Stimulated activated CD4-positive, alpha-beta T cell treated with anti-CD3 and anti-CD28 coated beads, Interleukin-12 subunit alpha, Interleukin-12 subunit beta, amount 100 ng/mL, for 4 hours (primary cell): ENCODE measurements at places on chromosomes 11 and 22.

GRCh38 chr11:65500387-65501185, 1.7 kb downstream of the MALAT1 start:
- peak; percentile 46 for DNase-seq

GRCh38 chr11:65575568-65576231, at the start of gene EHBP1L1:
Gene EHBP1L1, plus strand, starts transcription at chr11:65576053. Its CDS starts 250 bp downstream, at chr11:65576303.
- DNase-seq = peak; percentile 71

GRCh38 chr11:68524681-68525080, 64.1 kb downstream of the PPP6R3 start:
- DNase-seq = no peak

DNA sequence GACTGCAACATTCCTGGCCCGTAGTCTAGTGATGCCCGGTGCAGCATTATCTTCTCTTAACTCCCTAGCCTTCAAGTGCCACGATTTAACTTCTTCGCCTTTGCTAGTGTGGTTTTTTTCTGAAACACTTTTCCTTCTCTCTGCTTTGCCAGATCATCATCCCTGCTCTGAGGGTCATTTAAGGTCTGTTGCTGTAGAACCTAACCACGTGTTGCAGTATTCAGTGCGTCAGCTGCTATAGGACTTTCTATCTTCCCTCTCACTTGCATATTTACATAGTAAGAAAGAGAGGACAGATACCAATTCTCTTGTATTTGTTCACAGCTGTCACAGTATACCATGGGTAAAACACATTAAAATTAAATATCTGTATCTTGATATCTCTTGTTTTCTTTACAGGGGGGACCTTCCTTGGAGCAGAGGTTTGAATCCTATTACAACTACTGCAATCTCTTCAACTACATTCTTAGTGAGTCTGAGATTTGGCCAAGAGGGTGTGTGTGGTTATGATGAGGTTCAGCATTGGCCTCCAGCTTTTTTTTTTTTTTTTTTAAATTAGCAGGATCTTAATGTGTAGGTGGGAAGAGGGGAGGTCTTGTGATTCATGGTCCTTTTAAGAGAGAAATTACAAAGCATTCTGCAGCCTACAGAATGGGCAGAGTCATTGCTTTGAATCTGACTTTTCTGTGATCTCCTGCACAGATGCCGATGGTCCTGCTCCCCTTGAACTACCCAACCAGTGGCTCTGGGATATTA, 13.5 kb downstream of the EIF3L start:
- no peak for DNase-seq

GRCh38 chr11:8190431-8190830, 21.6 kb upstream of the RIC3 start:
- DNase-seq = no peak

DNA sequence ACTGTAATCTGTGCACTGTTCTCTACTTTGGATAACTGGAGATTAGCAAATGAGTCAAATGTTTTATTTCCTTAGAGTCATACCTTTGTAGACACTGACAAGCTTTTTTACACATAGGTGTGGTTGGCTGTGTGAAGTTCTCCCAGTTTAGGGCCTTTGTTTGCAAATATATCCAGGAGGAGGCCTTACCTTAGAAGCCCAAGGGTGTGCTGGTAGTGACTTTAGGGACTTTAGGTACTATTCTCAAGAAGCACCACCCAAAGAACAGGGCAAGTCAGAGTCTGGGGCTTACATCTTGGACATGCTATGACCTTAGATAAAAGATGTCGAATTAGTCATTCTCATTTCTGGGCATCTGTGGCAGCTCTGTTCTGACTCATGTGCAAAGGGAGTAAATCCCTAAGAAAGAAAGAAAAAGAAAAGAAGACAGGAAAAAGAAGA, 4.8 kb upstream of the FAR1 start:
- no peak for DNase-seq

DNA sequence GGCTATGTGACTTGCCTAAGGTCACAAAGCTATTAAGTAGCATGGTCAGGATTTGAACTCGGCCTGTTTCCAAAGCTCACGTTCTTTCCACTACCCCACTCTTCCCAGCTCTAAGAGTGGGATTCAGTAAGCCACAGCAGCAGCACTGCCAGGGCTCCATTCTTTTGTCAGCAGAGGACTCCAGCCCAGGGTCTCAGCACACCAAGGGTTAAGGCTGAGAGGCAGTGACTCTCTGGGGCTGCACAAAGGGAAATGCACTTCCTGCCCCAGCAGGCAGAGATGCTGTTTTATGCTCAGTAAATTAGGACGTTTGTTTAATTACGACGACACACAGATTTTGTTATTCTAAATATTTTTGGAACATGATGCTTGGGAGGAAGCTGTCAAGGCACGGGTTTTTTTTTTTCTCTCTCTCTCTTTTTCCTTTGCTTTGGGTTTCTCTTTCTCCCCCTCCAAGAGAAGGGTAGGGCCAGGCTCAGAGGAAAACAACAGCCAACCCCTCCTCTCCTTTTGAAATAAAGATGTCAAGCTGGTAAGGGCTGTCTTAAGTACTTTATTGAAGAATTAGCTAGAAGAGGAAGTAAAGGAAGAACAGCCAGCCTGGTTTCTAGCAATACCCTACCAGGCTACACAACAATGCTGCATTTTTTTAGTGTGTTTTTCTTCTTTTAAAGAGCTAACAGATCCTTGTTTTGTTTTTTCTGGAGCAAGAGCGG, 2.8 kb downstream of the MYH9 start:
- peak; percentile 29 for DNase-seq

DNA sequence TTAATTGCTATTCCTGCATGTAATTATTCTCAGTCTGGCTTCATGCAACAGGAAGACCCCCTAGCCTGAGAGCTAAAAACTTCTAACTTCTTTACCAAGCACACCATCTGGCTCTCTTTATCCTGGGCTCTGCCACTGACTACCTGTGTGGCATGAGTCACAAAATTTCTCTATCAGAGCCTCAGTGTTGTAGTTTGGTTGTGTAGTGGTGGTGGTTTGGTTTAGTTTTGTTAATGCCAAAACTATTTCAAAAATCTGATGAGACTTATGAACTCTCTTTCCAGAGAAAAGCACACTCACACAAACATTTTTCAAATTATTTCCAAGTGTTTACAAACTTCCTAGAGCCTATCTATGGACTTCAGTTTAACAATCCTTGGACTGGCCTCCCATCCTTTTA, 7.5 kb upstream of the IL17RA start:
- DNase-seq = no peak

DNA sequence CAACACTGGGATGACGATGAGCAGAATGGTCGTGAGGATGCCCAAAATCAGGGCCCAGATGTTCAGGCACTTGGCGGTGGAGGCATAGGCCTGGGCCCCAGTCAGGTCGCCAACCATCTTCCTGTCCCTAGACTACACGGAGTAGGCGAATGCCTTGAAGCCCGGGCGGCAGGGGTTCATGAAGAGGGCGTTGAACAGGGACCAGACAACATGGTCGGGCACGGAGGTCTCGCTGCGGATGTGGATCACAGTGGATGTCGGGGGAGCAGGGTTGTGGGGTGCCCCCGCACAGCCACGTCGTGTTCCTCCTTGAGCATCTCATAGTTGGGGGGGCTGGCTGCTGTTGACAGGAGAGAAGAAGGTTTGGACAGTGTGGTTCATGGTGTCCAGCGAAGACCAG, 9.5 kb downstream of the MYEOV start:
- no peak for DNase-seq

DNA sequence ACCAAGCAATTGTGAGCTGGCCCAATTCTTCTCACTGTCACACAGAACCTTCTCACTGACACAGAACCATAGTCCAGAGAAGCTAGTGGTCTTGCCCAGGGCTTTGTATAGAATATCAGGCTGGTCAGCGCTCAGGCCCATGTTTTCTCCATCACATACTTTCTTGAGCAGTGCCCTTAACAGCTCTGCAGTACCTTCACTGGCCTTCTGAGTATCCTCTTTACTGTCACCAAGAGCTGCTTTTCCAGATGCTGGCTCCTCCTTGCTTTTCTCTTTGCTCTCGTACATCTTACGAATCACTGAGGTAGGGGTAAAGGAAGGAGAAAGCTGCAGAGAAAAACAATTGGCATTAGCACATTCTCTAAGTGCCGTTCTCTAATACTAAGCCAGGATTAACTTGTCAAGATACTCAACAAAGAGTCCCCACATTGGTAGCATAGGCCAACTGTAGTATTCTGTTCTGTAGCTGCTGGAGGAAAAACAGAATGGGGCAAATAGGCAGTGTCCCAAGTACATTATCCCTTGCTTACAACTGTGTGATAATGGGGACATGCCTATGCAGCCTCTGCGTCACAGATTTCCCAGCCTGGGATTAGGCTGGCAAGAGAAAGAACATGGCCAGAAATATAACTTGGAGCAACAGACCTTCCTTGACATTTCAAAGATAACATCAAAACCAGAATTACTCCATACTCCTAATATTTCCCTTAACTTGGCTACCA, 43.5 kb downstream of the DRG1 start:
- no peak for DNase-seq

GRCh38 chr11:34929794-34930763, 13.7 kb downstream of the PDHX start:
- DNase-seq = no peak

DNA sequence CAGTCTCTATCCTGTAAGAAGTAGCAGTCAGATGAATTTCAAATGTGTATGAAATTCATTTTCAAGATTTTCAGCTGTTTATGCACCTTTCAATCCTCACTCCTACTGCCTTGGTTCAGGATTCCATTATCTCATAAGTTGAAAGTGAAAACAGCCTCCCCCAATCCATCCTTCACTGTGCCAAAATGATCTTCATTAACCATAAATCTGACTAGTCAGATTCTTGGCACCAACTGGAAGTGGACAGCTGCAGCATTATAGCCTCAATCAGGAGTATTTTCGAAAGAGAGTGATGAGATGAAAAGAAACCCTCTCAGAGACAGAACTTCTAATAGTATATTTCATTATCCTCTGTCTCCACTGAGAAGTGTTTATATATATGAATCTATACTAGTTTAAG, 365.3 kb upstream of the PDGFD start:
- DNase-seq = no peak

- DNase-seq = peak; percentile 18
Measured at GRCh38 chr11:67053896-67054329, 2.7 kb upstream of the RHOD start.

GRCh38 chr11:20544603-20545237, 54.7 kb upstream of the SLC6A5 start:
- no peak for DNase-seq

- DNase-seq = no peak
Measured at GRCh38 chr11:83695046-83695445, 408.9 kb upstream of the CCDC90B start.

- DNase-seq = no peak
Measured at GRCh38 chr11:2489083-2489482, 44.3 kb downstream of the KCNQ1 start.

- DNase-seq = no peak
Measured at GRCh38 chr22:20758688-20759087, 15.2 kb upstream of the SERPIND1 start.

DNA sequence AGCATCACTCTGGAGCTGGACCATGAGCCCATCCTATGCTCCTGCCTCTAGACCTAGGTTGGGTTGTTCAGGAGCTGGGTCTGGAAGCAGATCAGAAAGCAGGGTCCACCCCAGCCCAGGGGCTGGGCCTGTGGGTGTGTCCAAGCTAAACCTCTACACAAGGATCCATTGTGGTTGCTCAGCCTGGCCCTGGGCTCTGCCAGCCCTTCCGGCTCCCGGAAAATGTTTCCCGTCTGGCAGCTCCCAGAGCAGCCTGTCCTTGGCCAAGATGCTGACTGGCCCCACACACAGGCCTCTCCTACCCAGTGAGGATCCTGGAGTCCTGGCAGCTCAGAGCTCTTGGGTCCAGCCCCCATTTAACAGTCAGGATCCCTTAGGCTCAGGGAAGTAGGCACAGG, 35.3 kb upstream of the FCHSD2 start:
- no peak for DNase-seq

GRCh38 chr22:20863366-20863765, 4.6 kb downstream of the SNAP29 start:
- DNase-seq = no peak

DNA sequence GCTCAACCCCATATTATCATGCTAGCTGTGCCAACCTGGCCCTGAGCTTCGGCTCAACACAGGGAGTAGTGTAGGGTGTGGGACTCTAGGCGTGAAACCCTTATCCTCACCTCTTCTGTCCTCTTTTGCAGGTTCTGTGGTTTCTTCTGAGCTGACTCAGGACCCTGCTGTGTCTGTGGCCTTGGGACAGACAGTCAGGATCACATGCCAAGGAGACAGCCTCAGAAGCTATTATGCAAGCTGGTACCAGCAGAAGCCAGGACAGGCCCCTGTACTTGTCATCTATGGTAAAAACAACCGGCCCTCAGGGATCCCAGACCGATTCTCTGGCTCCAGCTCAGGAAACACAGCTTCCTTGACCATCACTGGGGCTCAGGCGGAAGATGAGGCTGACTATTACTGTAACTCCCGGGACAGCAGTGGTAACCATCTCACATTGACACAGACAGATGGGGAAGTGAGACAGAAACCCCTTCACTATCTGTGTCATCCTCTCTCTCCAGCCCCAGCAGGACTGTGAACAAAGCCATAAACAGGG, 76.4 kb downstream of the GGTLC2 start:
- no peak for DNase-seq

GRCh38 chr22:39264349-39265038, 19.7 kb upstream of the PDGFB start:
- DNase-seq = no peak

GRCh38 chr22:32331918-32332725, 25.5 kb upstream of the RFPL3 start:
- no peak for DNase-seq

DNA sequence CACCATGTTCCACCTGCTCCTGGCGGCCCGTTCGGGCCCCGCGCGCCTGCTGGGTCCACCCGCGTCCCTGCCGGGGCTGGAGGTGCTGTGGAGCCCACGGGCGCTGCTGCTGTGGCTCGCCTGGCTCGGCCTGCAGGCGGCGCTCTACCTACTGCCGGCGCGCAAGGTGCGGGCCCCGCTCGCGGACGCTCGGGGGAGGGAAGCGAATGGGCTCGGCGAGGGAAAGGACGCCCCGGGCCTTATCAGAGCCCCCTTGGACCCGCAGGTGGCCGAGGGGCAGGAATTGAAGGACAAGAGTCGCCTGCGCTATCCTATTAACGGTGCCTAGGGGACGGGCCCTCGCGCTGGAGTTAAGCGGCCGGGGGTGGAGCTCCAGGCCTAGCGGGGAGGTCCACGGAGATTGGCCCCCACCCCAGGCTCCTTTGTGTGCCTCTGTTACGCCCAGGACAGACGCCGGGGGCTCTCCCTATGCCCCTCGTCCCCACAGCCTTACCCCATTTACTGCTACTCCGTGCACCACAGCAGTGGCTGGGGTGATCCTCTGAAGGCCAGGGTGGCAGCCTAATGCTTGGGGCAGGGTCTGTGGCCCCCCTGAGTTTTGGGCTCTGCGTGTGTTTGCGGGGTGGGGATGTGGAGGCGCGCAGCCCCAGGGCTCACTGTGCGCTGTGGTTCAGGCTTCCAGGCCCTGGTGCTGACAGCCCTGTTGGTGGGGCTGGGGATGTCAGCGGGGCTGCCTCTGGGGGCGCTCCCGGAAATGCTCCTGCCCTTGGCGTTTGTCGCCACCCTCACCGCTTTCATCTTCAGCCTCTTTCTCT, 1.1 kb downstream of the TM7SF2 start:
- DNase-seq = peak; percentile 74
